ENCODE measurements at places on chromosomes 3 and 15. TPM values are rescaled to one million over a fixed set of nuclear protein-coding genes. Genes with fewer than 3 reads are reported as not detected.

GRCh38 chr3:71974786-71975185, 189.8 kb upstream of the PROK2 start:
- H3K27me3 ChIP-seq: peaks cover 2% of the 10 kb centered on the region
- H3K4me3 ChIP-seq: no peak overlapping the region
- DNase-seq: no peak
- peaks cover 4% of the 10 kb centered on the region for H3K4me1 ChIP-seq

- no peak for DNase-seq
- H3K36me3 ChIP-seq: no peaks in the 10 kb centered on the region
- H3K4me3 ChIP-seq: no peak overlapping the region
- H3K27me3 ChIP-seq: peaks cover 3% of the 10 kb centered on the region
Observed at GRCh38 chr3:42743204-42743995, 29.7 kb downstream of the CCDC13 start.

DNA sequence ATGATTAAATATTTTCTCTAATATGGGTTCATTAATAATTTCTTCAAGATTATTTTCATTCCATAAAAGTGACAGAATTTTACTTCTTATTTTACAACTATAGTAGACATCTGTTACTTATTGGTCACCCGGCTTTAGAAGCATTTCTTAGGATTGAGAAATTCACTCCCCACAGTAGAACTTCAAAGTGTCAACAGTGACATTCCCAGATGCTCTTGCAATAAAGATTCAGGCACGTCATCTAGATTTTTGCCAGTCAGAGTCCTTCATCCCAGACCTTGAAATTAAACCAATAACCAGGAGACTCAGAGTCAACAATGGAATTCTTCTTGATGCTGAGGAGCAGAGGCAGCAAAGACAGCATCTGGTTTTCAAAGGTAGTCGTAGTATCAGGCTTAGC, 190.8 kb downstream of the VGLL3 start:
- no peaks in the 10 kb centered on the region for H3K36me3 ChIP-seq
- no peak for DNase-seq
- no peaks in the 10 kb centered on the region for H3K27me3 ChIP-seq
- H3K27ac ChIP-seq: no peak overlapping the region
- no peaks in the 10 kb centered on the region for H3K4me1 ChIP-seq

- H3K4me1 ChIP-seq: peaks cover 12% of the 10 kb centered on the region
- DNase-seq: no peak
- H3K4me3 ChIP-seq: no peak overlapping the region
- H3K27ac ChIP-seq: no peak overlapping the region
- H3K36me3 ChIP-seq: no peaks in the 10 kb centered on the region
- H3K27me3 ChIP-seq: peaks cover 59% of the 10 kb centered on the region
Observed at GRCh38 chr3:23798876-23799275, 6.9 kb upstream of the UBE2E1 start.

DNA sequence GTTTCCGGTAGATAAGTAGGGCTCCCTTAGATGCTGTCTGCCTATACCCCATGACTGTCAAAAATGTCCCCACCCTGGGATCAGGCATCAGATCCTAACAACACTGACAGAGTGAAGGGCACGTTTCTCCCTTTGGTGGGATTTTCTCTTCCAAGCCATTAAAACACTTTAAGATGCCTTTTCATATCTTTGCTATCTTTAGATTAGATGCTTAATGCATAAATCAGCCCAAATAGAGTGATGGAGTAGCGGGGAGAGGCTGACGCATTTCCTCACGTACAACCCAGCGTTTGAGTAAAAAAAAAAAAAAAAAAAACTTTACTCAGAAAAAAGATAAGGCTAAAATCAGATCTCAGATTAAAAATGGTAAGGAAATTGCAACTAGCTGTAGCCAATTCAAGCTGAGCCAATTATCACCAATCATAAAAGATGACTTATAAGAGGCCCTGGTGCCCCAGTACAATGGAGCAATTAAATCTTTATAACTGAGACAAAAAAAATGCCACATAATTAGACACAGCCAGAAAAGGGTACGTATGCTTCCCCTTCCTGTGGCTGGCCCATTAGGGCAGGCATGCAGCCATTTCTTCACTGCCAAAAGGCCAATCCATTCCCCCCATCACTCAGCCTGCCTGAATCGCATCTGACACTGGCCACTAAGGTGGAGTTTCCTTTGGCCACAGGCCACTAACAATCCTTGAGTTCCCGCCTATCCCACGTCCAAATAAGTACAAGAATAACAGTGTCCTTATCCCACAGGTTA, 45.0 kb downstream of the RFTN1 start:
- peak overlapping the region; percentile 90 for H3K27ac ChIP-seq
- peak overlapping the region; percentile 69 for H3K4me3 ChIP-seq
- no peak for DNase-seq
- peaks cover 42% of the 10 kb centered on the region for H3K4me1 ChIP-seq
- peaks cover 65% of the 10 kb centered on the region for H3K36me3 ChIP-seq

- DNase-seq: no peak
- H3K4me1 ChIP-seq: peaks cover 12% of the 10 kb centered on the region
- H3K36me3 ChIP-seq: peaks cover 14% of the 10 kb centered on the region
- H3K27me3 ChIP-seq: no peaks in the 10 kb centered on the region
Observed at GRCh38 chr15:76575679-76576078, 239.1 kb downstream of the ISL2 start.

- no peak overlapping the region for H3K4me3 ChIP-seq
- no peaks in the 10 kb centered on the region for H3K4me1 ChIP-seq
- no peaks in the 10 kb centered on the region for H3K36me3 ChIP-seq
- no peak overlapping the region for H3K27ac ChIP-seq
- no peak for DNase-seq
- H3K27me3 ChIP-seq: no peaks in the 10 kb centered on the region
Observed at GRCh38 chr3:128412180-128413002, 54.3 kb downstream of the DNAJB8 start.

- H3K36me3 ChIP-seq: no peaks in the 10 kb centered on the region
- no peak overlapping the region for H3K4me3 ChIP-seq
- no peaks in the 10 kb centered on the region for H3K4me1 ChIP-seq
Observed at GRCh38 chr3:165181556-165181955, 14.6 kb downstream of the SLITRK3 start.

- peaks cover 2% of the 10 kb centered on the region for H3K36me3 ChIP-seq
- H3K27ac ChIP-seq: no peak overlapping the region
- H3K4me1 ChIP-seq: no peaks in the 10 kb centered on the region
Observed at GRCh38 chr3:41768363-41768762, 193.5 kb downstream of the ULK4 start.

DNA sequence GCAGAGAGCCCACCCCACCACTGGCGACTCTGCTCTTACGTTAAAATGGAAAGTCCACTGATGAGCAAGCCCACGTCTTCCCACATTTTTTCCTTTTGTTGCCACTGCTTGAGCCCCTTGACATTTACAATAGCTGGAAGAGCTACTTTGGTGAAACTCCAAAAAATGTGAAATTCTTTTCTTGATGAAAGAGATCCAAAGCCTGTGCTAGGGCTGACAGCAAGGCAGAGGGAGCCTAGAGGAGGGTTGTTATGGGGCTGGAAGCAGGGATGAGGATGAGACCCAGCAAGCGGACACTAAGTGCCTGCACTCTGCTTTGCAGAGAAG, 97.1 kb downstream of the CEMIP start:
- H3K4me1 ChIP-seq: no peaks in the 10 kb centered on the region
- H3K4me3 ChIP-seq: no peak overlapping the region
- H3K27ac ChIP-seq: no peak overlapping the region
- DNase-seq: no peak
- H3K27me3 ChIP-seq: peaks cover 6% of the 10 kb centered on the region

- H3K4me3 ChIP-seq: no peak overlapping the region
- peaks cover 1% of the 10 kb centered on the region for H3K36me3 ChIP-seq
- no peaks in the 10 kb centered on the region for H3K4me1 ChIP-seq
- no peak overlapping the region for H3K27ac ChIP-seq
Observed at GRCh38 chr15:80194914-80195313, 42.1 kb downstream of the FAH start.

- H3K27me3 ChIP-seq: no peaks in the 10 kb centered on the region
- H3K36me3 ChIP-seq: peaks cover 4% of the 10 kb centered on the region
- peaks cover 7% of the 10 kb centered on the region for H3K4me1 ChIP-seq
- DNase-seq: no peak
Observed at GRCh38 chr3:143329567-143330211, 210.1 kb downstream of the CHST2 start.

Gene APEH
- total RNA-seq: 165 TPM

Gene IMPG2
- total RNA-seq: 0.42 TPM

Gene MAP2K5
- 25.8 TPM for total RNA-seq

Gene UMPS
- 33.4 TPM for total RNA-seq

Gene SPINT1
- 6.6 TPM for total RNA-seq

Data from activated naive CD8-positive, alpha-beta T cell treated with anti-CD3 and anti-CD28 coated beads, Interleukin-2, amount 10 ng/mL, durations not matched to agents 7 days and 5 days (primary cell).